NCI-H526 (cell line): ENCODE measurements at places on chromosomes 12 and 14.

GRCh38 chr12:3751151-3752095 is 1.5 kb downstream of the CRACR2A start:
- DNase-seq = no peak

- DNase-seq = no peak
Measured at GRCh38 chr14:72891666-72892102, 2.2 kb downstream of the DPF3 start.

DNA sequence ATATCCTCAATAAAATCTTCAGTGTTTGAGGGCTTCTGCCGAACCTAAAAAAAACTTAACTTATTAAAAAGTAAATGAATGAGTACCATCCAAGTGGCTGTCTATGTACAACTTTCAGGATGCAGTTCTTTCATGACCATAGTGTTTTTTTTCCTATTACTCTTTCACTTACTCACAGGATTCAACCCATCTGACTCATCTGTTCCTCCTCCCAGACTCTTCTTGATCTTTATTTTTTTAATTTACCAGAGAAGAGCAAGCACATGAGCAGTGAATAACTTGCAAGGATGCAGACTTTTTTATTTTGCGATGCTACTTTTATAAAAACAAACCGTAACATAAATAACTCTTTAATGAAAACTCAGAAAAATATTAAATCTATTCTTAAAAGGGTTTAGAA is 24.5 kb downstream of the RECQL start:
- DNase-seq = no peak

DNA sequence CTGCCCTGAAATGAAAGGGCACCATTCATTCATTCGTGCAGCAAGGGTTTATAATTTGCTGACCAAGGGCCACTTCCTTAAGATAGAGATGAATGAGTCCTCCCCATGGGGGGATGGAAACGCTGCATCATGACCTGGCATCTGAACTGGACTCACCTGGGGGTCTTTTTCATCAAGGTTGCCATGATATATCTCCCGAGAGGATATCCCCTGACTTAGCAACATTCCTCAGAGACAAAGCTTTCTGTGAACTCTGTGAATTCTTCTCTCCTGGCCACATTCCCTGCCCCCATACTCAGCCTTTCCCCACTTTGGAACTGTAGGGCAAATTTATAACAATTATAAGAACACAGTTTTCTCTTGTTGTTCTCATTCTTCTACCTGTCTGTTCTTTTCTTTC is 30.8 kb downstream of the SRRM4 start:
- no peak for DNase-seq

DNA sequence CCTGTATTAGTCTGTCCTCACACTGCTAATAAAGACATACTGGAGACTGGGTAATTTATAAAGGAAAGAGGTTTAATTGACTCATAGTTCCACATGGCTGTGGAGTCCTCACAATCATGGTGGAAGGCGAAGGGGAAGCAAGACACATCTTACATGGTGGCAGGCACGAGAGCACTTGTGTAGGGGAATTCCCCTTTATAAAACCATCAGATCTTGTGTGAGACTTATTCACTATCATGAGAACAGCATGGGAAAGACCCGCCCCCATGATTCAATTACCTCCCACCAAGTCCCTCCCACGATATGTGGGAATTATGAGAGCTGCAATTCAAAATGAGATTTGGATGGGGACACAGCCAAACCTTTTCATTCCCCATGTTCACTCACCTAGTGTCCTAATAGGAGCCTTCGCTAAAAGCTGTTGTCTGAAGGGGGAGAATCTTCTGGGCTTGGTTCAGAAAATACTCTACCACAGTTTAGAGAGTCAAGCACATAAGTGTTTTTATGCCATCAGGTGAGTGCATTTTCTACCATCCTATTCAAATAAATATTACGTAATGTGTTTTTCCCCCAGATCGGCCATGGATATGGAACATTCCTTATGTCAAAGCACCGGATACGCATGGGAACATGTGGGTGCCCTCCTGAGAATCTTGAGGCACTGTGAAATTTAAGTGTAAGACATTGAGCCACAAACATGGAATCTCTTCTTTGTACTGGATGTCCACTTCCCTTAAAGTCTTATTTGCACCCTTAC is 19.1 kb upstream of the KCNK13 start:
- DNase-seq = no peak

- DNase-seq = no peak
Measured at GRCh38 chr14:95123891-95124579, 33.3 kb downstream of the DICER1 start.

- no peak for DNase-seq
Measured at GRCh38 chr12:24879644-24880043, 69.3 kb downstream of the BCAT1 start.

- no peak for DNase-seq
Measured at GRCh38 chr12:12590961-12591360, 20.7 kb upstream of the CREBL2 start.

- no peak for DNase-seq
Measured at GRCh38 chr14:85002846-85003245, 527.1 kb upstream of the FLRT2 start.

DNA sequence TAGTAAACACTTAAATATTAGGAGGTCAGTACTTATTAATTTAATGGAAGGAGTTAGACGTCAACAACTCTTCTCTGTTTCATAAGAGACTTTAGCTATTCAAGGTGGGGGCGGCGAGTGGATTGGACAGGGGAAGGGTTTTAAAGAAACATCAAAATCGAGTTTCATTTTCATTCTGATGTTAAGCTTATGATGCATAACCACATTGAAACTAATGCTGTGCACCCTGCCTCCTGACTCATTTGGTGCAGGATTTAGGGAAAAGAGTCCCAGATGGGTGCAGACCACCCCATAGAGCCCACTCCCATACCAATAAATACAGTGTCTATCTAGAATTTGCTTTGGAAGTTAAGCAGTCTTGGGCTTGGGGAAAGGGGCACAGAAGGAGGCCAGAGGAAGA is 7.4 kb downstream of the ZBTB39 start:
- DNase-seq = no peak
